ENCODE measurements at places on chromosomes 16 and 17.

GRCh38 chr17:49757151-49757777 is 6.7 kb downstream of the FAM117A start:
- DNase-seq, result no peak

GRCh38 chr17:18186627-18186982 is 3.0 kb downstream of the ALKBH5 start:
- no peak for DNase-seq

- no peak for DNase-seq
Observed at GRCh38 chr17:67051837-67052236, 7.5 kb downstream of the CACNG1 start.

DNA sequence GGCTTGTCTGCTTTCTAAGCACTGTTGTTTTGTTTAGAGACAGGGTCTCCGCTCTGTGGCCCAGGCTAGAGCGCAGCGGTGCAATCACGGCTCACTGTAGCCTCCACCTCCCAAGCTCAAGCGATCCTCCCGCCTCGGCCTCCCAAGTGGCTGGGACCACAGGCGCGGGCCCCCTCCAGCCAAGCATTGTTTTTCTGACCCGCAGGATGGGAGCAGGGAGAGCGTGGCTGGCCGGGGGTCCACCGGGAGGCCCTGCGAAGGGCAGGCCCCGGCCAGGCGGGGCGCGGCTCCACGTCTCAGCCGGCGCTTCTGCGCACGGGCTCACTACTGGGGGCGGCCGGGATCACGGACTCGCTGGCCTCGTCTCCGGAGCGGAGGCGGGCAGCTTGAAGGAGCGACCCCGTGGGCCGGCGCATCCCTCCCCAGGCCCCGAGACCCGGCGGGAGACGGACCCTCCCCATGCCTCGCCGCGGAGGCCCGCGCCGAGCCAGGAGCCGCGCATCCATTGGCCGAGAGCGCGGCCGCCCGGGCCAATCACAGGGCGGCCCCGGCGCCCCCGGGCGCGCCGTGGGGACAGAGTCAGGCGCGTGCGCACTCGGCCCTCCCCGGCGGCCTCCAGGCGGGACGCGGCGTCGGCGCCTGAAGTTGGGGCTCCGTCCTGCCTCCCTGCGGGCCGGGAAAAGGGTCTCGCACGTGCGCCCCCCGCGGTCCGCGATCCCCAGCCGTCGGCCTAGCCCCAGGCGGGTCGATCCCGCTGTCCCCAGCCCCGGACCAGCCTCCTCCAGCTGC is 24.9 kb downstream of the ACTG1 start:
- DNase-seq, result peak; percentile 80

DNA sequence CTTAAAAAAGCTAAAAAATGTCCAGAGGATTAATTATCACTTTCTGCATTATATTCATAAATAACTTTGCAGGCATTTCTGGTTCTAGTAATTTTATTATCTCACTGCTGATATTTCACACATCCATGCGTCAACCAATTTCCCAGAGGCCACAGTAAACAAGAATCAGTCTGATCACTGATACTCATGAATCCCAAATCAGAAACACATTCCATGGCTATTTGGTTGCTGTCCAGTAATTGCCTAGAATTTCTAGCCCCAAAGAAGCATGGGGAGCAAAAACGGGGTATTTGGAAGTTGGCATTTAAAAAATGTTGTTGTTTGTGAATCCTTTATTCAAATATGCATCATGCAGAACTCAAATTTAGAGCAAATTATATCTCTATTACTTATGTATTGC is 244.8 kb downstream of the CDH8 start:
- DNase-seq, result no peak

DNA sequence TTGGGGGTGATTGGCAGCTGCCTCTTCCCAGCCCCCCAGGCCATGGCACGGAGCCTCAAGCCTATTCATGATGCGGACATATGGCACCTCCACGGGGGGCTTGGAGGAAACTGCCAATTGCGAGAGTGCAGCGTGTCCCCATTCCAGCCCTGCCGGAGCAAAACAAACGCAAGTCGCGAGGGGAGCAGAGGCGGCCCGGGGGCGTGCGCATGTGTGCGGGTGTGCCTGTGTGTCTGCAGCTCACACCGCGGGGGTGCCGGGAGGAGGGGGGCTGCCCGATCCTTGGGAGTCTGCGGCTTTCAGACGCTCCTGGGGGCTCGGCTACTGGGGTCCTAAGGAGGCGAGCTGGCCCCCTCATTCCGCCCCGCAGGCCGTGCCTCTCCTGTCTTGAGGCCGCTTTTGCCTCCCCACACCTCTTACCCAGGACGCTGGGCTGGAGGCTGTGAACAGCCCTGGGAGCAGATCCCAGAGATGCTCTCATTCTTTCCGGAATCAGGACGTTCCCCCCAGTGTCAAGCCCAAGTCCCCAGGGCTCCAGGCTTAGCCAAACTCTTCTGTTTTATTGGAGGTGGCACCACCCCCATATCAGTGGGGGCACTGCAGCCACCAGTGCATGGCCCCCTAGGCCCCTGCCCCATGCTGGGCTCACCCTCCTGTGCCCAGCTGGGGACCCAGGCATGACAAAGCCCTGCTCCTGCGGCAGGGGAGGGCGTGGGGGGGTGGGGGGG is 29.1 kb downstream of the ENDOV start:
- DNase-seq, result no peak

- no peak for DNase-seq
Observed at GRCh38 chr17:80717720-80718083, 173.1 kb downstream of the RPTOR start.

- no peak for DNase-seq
Observed at GRCh38 chr16:84177741-84178073, 9.2 kb downstream of the TAF1C start.

- DNase-seq, result no peak
Observed at GRCh38 chr16:70770291-70770625, 30.7 kb downstream of the VAC14 start.

DNA sequence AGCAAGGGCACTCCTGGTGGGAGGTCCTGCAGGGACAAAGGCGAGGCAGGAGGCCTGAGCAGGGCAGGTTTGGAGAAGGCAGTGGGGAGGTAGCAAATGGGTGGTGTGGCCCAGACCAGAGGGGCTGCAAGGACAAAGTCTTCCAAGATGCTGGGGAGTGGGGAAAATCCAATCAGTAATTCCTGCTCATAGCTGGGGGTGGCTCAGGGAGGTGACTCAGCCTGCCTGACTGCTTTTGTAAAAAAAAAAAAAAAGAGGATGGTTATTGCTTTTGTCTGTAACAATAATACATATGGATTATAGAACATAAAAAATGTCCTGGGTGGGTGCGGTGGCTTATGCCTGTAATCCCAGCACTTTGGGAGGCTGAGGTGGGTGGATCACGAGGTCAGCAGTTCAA is 5.2 kb downstream of the IL34 start:
- DNase-seq, result no peak

- no peak for DNase-seq
Observed at GRCh38 chr17:74157366-74157765, 46.1 kb upstream of the RPL38 start.

- DNase-seq, result no peak
Observed at GRCh38 chr17:273981-274832, 78.4 kb downstream of the RPH3AL start.

DNA sequence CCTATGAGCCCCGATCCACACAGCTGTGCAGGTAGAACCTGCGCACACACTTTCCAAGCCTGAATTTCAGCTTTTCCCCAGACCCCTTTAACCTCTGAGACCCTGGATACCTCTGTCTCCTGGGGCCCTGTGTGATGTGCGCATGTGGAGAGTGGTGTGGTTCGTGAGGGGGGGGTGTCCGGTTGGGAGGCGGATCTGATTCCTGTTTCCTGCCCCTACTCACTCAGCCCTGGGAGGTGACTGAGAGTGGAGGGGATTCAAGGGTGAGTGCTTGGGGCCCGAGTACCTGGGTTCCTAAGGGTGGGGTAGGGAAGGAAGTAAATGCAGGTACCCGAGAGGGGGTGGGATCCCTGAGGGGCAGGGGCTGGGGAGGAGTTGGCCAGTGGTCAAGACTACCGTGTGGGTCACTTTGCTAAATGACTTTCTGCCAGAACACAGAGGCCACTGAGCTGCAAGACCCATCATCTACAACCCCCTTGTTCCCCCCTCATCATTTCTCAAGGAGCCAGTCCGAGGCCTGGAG is 621 bp downstream of the ARHGEF15 start:
- DNase-seq, result no peak

DNA sequence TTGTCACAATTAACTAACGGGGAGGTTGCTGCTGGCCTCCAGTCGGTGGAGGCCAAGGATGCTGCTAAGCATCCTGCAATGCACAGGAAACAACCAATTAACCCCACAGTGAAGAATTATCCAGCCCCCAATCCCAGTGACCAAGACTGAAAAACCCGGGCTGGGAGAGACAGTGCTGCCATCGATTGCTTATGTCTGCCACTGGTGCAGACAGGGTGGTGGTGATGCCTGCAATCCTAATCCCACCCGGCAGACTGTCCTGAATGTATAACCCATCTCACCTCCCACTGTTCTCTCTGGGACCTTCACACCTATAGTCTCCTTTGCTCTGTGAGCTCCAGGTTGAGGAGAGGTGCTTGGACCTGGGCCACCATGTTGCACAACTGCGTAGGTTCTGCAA is 42.3 kb upstream of the KLHDC4 start:
- no peak for DNase-seq
